T47D (cell line): ENCODE measurements at places on chromosomes 1 and 21.

- no peak for DNase-seq
These were observed 46.4 kb downstream of the BEND5 start for GRCh38 chr1:48730164-48730910.

GRCh38 chr1:161379071-161379470 is 11.4 kb upstream of the CFAP126 start:
- DNase-seq = no peak

DNA sequence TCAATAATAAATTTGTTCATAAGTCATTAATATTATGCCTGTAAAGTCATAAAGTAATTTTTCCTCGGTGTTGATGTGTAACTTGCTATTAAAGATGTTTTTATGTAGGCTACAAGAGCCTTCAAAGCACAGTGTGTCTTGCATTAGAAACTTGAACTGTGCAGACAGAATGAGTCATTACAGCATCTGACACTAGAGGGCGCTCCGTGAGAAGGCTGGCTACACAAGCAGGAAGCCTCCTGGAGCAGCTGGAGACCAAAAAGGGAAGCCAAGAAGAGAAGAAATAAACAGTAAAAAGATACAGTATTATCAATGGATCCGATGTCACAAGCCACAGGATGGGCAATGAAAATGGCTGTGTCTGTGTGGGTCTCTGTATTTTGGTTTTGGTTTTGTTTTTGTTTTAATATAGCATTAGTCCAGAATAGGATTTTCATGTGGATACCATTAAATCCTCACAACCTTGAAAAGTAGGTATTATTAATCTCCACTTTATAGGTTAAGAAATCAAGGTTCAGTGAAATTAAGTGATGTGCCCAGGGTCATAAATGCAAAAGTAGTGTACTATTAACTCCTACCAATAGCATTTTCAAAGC is 16.1 kb upstream of the LRRC8D start:
- peak; percentile 53 for DNase-seq

- DNase-seq = no peak
These were observed 553.4 kb downstream of the PLPP3 start for GRCh38 chr1:56025942-56026341.

- DNase-seq = no peak
These were observed 13.2 kb upstream of the QSOX1 start for GRCh38 chr1:180141381-180141934.

DNA sequence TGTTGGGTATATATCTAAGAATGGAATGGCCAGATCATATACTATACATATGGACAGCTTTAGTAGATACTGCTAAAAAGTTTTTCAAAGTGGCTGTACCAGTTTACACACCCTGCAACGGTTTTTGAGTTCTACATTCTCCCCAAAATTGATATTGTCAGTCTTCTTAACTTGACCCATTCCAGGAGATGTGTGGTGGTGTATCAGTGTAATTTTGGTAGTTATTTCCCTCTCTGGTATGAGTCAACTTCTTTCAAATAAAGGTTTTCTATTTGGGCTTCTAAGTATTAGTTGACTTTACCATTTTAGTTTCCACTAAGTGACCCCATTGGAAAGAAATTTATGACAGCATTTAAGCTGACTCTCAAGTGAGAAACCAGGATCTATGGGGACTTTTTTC is 29.2 kb downstream of the INKA2 start:
- no peak for DNase-seq
